ENCODE measurements at places on chromosomes 12 and 14.

DNA sequence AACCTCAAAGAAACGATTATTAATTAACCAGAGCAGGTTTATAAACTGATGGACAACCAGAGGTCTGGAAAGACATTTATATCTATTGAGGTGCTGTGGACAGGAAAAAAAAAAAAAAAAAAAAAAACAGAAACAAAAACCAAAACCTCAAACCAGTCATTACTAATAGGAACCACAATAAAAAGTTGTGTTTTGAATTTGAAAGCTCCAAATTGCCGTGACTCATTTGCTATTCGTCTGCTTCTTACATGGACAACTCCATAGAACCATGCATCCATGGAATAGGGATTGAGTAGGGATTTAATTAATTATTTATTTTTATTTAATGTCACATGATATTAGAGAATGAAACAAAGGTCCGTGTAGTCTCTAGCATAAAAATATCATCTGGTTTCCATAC lies 134.1 kb upstream of the SSTR1 start:
- DNase-seq = no peak

DNA sequence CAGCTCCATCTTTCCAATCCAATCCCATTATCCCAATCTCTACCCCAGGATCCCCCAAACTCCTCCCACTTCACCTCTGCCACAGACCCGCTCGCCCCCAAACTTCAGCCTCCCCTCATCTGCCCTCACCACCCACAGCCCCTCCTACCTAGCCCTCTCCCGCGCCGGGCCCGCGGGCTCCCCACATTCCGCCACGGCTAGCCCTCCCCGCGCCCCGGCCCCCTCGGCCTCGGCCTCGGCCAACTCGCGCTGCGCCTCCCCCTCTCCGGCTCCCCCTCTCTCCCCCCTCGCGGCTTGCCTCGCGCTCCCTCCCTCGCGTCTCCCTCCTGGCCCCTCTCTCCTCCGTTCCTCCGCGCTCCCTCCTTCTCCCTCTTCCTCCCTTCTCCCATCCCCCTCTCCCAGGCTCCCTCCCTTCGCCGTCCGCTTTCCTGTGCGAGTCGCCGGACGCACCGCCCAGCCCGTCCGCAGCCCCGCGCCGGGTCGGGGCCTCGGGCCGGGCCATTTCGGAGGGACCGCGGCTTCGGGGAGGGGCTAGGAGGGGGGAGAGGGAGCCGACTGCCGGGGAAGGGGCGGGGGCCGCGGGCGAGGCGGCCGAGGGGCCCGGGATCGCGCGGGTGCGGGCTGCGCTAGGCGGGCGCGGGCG lies at the start of gene ATN1:
Gene ATN1 (plus strand): TSS at position 581 of the 643 bp plus-strand sequence. CDS start 6,043 bp downstream, outside the sequence.
- peak; percentile 90 for DNase-seq

DNA sequence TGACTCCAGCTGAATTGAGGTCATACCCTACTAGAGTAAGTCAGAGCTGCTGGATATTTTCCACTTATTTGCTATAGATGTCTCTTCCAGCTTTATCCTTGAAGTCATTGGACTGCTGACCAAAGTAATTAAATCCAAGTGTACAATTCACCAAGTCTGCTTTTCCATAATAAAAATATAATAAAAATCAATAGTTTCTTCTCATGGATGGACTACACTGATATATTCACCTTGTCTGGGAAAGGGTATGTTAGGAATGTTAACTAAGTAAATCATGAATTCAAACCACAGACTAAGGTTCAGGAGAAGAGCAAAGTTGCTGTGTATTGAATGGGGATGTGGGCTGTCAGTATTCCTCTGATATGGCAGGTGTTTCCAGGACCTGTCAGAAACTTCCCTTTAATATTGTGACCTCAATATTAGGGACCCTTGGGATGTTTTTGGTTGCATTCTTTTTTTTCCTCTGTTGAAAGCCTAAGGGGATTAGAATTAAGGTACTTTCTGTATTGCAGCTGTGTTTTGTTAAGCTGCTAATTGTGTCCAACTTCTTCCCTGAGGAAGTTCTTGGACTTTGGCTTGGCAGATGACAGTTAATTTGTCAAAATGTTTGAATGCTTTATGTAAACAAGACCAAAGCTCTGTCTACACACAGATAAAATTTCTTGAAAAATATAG lies 284.0 kb downstream of the ATP23 start:
- no peak for DNase-seq

DNA sequence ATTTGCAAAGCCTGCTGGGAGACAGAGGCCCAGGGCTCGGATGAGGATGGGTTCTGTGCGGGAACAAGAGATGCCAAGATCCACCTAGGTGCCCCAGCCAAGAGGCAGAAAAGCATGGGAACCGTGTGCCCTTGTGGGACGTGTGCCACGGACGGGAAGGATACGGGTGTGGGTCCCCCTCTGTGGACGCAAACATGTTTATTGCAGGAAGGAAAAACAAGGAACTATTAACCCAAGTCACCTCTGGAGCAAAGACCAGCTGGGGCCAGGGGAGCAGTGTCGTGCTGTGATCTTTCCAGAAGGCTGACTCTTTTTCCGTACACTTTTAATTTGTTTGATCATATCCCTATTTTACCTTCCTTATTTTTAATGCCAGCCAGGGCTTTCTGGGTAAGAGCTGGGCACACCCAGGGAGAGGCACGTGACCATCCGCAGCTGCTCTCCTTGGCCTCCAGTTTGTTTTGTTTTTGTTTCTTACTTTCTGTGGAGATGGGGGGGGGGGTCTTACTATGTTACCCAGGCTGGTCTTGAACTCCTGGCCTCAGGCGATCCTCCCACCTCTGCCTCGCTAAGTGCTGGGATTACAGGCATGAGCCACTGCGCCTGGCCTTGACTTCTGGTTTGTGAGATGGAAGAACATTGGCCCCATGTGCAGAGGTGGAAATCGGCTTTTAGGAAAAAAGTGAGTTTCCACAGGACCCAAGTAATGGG lies 20.7 kb downstream of the SCARB1 start:
- no peak for DNase-seq

- DNase-seq = no peak
Observed at GRCh38 chr14:69008421-69008884, 29.4 kb upstream of the ACTN1 start.

DNA sequence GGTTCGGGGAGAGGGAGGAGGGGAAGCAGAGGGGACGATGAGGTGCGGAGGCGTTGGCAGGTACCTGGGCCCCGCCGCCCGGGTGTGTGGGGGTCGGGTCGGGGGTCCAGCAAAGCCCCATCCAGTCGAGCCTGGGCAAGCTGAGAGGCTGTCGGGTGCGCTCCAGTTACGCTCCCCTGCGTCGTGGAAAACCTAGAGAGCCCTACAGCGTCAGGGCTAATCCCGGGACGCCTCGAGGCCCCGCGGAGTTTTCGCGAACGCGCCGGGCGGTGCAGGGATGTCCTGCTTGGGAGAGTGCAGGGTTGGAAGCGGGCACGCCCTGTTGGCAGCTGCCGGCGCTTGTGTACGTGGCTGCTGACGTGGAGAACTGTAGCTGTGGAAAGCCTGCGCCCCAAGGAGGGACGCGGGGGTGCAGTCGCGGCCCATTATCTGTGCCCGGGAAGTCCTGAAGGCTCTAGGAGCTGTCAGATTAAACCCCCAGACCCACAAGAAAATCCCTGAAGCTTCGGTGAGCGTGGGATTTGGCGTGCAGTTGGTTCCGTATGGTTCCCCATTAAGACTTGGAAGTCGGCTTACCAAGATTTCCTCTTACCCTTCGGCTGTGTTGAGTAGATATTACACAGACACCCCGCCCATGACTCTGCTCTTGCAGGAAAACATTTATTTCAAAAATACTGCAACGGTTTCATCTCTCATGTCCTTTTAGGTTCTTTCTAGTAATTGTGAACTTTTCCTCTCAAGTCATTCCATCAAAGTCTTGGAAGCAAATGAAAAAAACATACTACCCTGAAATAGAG lies 11.3 kb upstream of the SLC38A2 start:
- peak; percentile 66 for DNase-seq

DNA sequence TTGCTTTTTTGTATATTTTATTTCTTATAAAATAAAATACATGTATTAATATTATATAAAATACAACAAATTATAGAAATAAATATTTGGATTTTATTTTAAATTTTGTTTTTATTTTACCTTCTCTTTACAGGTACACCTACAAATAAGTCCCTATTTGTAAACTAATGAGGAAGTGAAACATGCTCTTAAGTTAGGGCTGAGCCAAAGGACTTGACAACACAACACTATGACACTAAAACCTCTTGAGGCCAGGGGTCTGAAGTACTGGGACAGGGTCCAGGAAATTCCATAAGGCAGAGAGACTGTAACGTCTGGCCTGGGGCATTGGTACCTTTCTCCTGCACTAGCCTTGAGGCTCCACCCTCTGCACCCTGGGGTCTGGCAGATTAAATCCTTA lies 293.2 kb downstream of the FOXN3 start:
- no peak for DNase-seq

DNA sequence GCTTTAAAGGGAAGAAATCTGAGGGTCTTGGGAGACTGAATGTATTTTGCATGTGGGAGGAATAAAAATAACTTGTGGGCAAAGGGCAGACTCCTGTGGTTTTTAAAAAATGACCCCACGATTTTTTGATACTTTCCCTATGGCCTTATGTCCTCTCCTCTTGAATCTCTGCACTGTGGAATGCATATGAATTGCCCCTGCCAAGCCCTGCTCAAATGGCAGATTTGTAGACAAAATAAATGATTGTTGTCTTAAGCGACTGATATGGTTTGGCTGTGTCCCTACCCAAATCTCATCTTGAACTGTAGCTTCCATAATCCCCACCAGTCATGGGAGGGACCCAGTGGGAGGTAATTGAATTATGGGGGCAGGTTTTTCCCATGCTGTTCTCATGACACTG lies 223.8 kb downstream of the DACT1 start:
- DNase-seq = no peak

DNA sequence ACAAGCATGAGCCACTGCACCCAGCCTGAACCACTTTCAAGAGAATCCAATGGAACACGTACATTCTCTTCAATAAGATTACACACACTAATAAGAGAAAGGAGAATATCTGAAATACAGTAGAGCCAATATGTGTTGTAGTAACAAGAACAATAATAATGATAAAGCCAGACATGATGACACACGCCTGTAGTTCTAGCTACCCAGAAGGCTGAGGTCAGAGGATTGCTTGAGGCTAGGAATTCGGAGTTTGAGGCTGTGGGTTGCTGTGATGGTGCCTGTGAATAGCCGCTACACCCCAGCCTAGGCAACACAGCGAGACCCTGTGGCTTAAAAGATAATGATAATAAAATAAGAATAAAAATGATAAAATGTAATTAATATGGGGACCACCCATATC lies 15.6 kb downstream of the APOBEC1 start:
- no peak for DNase-seq

GRCh38 chr12:125451408-125451807 lies 386.2 kb downstream of the AACS start:
- DNase-seq = no peak

GRCh38 chr12:54173066-54173726 lies 15.6 kb downstream of the SMUG1 start:
- DNase-seq = peak; percentile 80

- DNase-seq = no peak
Observed at GRCh38 chr12:5511644-5512600, 80.0 kb downstream of the NTF3 start.

- no peak for DNase-seq
Observed at GRCh38 chr12:125922330-125922729, 857.1 kb downstream of the AACS start.

DNA sequence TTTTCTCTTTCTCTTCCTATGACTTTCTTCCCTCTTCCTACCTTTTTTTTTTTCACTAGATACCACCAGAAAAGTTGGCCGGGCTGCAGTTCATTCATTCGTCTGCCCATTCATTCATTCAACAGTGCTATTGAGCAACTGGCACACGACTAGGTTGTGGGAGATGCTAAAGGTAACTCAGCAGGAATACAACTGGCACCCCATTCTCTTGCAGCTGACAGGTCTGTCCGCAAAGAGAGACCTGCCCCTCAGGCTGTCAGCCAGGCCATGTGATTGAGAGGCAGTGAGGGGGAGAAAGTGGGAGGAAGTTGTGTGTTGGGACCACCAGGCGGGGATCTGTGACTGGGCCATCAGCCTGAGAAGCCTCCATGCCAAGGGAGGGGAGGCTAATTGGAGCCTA lies 105.2 kb downstream of the TSPAN9 start:
- no peak for DNase-seq

DNA sequence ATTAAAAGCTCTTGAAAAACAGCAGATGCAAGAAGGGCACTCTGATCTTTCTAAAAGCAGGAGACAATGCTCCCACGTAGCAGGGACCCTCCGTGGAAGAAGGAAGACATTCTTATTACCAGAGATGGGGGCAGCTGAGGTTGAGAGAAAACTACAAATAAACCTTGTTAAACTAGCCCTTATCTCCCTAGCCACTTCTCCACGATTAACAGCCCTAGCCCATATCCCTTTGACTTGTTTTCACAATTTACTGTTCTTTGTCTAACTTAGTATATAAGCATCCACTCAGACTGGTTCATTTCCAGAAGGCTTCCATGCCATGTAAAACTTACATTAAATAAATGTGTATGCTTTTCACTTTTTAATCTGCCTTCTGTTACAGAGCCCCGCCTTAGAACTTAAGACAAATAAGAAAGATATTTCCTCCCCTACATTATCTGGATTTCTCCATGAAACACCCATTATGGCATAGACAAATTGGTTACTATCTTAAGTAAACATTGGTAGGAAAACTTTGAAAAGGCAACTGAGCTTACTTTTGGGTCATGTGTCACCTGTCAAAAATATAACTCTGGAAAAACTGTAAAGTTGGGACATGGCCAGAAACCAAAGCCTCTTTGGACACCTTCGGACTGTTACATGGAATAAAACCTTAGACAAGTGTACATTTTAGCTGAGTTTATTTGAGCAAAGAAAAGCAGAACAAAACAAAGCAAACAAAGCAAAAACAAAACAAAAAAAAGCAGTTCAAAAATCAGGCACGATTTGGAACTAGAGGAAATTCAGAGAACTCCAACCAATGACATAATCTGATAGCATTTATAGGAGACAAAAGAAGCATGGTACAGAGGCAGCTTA lies 4.9 kb upstream of the RNASE1 start:
- DNase-seq = no peak

- DNase-seq = no peak
Observed at GRCh38 chr14:100115726-100116125, 43.7 kb downstream of the DEGS2 start.

GRCh38 chr12:132444957-132445883 lies 44.7 kb upstream of the FBRSL1 start:
- DNase-seq = peak; percentile 52

GRCh38 chr14:61130512-61131260 lies 149.6 kb downstream of the SLC38A6 start:
- peak; percentile 48 for DNase-seq

GRCh38 chr12:78179346-78179745 lies 348.7 kb downstream of the NAV3 start:
- DNase-seq = no peak

GRCh38 chr14:66508547-66508845 lies 549 bp downstream of the GPHN start:
- DNase-seq = no peak

GRCh38 chr12:30440826-30441602 lies 254.7 kb downstream of the IPO8 start:
- DNase-seq = peak; percentile 2

DNA sequence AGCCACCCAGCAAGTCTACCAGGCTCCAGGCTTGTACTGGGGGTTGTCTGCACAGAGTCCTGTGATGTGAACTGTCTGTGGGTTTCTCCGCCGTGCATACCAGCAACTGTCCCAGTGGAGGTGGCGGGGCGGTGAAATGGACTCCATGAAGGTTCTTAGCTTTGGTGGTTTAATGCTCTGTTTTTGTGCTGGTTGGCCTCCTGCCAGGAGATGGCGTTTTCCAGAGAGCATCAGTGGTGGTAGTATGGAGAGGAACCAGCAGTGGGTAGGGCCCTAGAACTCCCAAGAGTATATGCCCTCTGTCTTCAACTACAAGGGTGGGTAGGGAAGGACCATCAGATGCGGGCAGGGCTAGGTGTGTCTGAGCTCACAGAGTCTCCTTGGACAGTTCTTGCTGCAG lies 303.8 kb downstream of the TMEM121 start:
- no peak for DNase-seq

- DNase-seq = peak; percentile 57
Observed at GRCh38 chr12:41188058-41188840, at the start of gene PDZRN4. TSS of gene PDZRN4 (plus strand) at chr12:41188320.
